ENCODE measurements at places on chromosomes 7 and 10. TPM values are rescaled to one million over a fixed set of nuclear protein-coding genes. Genes with fewer than 3 reads are reported as not detected.

- DNase-seq = peak; percentile 85
Measured at GRCh38 chr10:47311193-47311931, 10.9 kb upstream of the GDF2 start.

DNA sequence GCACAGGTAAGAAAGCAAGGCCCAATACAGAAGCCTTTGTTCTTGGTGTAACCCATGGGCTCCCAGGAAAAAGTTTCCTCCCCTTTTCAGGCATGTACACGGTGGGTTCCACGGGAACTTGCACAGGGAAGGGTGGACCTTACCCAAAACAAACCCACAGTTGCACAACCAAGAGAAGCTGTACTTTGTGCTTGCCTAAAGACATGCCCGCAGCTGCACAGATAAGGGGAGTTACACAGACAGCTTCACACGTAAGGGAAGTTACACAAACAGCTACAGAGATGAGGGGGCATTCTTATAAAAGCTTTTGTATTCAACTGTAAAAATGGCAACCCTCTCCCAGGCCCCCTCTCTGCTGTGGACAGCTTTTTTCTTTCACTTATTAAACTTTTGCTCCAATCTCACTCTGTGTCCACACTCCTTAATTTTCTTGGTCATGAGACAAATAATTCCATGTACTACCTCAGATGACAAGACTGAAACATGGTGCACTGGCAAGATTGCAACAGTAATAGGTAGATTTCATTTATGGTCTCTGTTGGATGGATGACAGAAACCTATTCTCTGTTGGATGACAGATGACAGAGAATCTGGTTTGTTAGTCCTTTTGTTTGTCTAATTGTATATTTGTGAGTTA lies 72.9 kb downstream of the ATE1 start:
- no peak for DNase-seq

DNA sequence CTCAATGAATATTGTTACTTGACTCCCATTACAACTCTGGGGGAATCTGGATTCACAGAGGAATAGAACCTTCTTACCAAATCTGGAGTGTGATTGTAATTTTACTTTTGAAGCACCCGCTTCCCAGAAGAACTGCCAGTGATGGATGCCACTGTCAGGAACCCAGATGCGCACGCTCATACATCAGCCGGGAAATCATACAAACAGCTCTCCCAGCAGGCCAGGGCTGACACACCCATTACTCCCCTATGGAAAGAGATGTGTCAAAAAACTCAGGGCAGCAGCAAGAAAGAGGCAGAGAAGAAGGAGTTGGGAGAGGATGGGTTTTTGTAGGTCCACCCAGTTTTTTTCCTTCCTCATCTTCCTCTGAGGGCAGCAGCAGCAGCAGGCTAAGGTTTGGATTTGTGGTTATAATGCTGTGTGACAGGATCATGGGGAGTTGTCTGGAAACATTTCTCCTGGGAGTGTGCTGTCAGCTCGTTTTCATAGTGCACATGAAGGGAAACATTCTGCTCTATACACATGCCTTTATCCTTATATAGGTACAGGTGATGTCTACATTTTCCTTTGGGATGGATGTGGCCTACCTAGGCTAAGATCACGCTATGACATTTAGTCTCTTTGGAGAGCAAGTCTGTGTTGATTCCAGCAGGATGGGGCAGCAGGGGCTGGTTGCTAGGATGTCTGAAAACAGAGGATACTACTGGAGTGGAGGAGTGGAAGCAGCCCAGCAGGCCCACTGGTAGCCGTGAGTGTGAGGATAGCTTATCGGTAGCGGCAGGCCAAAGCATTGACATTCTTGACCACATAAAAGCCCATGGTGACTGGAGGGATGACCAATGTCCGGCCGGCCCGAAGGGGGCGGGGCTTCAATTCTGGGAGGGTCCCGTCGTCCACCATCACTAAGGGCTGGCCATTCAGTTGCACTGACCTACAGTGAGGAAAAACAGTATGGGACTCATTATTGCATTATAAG lies 12.4 kb upstream of the HPS1 start:
- no peak for DNase-seq

DNA sequence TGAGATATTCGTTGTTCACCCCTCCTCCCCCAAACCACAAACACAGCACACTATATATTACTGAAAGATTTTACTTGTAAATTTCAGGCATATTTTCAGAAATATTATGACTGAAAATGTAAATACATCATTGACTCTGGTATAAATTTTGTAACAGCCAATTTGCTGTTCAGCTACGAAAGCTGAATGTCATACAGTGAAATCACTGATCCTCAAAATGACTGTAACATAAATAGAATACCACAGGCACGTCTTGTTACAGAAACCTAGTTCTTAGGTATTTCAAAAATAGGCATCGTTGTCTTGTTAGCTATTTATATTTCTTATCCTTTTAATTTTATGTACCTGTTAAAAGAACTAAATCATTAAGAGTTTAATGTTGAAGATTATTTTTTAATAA lies 15.1 kb downstream of the TRUB1 start:
- no peak for DNase-seq

GRCh38 chr10:49149881-49150280 lies 16.1 kb upstream of the FAM170B start:
- no peak for DNase-seq

The NAT16 gene
- not detected for total RNA-seq
